ENCODE measurements at places on chromosomes 1 and 21. TPM values are rescaled to one million over a fixed set of nuclear protein-coding genes. Genes with fewer than 3 reads are reported as not detected.

The MFN2 gene
- polyA plus RNA-seq, result 73.1 TPM

GRCh38 chr21:42193131-42193671 lies 25.7 kb upstream of the ABCG1 start:
- no peak for DNase-seq

DNA sequence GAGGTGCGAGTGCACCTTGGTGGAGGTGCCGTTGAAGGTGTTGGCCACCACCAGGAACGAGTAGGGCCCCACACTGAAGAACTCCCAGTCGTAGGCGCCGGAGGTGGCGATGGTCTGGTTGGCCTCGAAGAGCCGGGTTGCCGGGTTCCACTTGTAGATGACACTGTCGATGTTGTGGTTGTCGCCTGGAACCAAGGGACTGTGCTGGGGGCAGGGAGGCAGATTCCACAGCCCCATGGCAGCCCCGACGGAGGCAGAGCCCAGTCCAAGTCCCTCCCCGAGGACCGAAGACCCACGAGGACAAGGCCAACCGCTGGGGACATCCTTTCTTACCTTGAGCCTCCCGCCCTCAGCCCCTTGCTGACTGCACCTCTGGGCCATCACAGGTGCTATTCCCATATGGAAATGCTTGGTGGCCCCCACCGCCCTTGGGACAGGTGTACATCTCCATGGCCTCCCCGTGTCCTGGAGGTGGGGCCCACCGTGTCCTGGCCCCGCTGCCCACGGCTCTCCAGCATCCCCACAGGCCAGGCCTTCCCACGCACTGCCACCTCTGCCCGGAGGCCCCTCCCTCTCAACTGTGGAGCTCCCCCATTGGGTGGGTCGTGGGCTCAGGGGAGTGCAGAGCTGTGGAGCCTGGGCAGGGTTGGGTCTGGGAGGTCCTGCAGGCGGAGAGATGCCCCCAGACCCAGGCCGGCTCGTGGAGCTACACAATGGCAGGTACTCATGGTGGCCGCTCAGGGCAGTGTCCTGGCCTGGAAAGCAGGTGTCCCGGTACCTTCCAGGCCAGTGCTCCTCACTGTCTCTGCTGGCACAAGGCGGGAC lies 17.9 kb downstream of the KRTAP10-1 start:
- DNase-seq, result no peak

The SYPL2 gene
- polyA plus RNA-seq, result 9.3 TPM

DNA sequence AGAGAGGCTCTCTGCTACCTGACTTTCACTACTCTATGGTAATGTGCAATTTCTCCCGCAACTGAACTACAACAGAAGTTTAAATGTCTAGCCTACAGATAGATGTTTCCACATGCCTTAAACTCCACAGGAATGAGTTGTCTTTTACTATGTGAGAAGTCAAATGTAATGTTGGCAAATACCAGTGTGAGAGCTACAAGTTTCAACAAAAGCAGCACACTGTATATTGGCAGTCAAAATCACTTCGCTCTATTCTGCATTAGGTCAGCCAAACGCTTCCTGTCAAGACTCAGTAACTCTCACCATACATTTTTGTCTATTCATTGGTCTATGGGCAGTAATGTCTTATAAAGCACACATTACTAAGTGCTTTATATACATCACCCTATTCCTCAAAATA lies 41.9 kb downstream of the LUZP1 start:
- no peak for DNase-seq

DNA sequence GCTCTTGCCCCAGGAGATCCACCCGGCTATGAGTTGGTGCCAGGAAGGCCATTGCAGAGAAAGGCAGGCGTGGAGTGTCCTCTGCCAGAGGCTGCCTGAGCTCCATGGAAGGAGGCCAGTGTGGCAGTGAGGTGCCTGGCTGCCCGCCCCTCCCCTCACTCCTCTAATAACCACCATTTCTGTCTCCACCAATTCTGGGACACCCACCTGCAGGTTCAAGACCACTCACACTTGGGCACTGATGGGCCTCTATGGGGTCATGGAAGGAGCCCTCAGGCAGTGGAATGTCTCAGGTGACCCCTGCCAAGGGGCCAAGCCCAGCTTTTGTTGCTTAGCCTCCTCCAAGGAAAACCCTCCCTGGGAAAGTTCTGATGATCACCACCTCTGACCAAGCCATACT lies 731.6 kb downstream of the MATN1 start:
- no peak for DNase-seq

DNA sequence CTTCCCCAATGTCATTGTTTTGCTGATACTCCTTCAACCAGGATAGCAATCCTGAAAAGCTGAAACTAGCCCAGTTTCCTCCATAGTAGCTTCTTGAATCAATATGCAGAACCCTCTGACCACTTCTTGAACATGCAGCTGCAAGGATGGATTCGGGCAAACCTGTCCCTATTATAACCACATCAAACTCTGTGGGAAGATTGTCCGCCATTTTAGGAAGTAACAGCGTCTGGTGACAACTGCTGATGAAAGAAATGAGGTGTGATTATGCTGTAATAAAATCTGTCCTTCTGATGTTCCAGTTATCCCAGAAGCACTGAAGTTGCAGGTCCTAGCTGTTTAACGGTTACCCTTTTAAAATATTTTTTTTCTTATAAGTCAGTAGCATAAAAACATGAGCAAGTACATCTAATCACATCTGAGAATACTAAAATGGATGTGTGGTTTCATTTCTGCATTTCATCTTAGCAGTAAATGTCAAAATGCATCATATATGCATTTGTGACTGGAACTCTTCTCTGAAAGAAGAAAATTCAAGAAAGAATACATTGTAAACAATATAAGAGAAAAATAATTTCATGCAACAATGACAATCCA lies 4.5 kb downstream of the CHML start:
- DNase-seq, result no peak

DNA sequence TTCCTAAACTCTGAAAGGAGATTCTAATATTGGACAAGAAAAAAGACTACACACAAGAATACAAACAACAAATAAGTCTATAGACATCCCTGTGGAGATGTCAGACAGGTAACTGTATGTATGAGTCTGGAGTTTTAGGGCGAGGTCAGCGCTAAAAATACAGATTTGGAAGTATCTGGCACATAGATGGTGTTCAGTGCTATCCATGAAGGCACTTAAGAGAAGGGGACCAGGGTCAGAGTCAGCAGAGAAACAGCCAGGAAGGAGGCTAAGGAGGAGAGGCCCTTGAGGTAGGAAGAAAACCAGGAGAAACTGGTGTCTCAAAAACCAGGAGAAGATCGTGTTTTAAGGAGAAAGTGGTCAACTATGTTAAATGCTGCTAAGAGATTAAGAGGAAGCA lies 18.1 kb downstream of the ZMPSTE24 start:
- no peak for DNase-seq

DNA sequence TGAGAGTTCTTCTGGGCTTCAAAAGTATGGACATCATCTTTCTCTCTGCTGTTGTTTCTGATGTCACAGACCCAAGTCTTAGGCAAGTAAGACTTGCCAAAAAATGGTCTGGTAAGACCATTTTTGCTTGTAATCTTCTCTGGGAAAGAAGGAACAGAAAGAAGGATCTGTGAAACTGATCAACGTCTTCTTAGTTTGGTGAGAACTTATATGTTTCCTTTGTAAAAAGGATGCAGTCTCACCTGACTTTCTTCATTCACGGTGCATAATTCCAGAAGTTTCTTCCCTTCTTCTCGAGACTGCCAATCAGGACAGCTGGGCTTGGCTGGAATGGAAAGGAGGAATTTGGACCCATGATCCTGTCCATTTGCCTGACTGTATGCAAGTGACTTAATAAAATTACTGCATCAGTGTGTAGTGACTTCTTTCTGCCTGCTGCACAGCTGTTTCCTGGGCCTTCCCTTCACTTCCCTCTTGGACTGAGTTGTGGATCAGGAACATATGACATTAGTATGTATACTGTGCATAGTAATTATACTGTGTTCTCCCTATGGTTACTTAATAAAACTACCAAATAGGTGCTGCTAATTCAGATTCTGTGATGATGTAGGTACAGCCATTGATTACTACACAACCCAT lies 7.6 kb upstream of the DENND1B start:
- no peak for DNase-seq

DNA sequence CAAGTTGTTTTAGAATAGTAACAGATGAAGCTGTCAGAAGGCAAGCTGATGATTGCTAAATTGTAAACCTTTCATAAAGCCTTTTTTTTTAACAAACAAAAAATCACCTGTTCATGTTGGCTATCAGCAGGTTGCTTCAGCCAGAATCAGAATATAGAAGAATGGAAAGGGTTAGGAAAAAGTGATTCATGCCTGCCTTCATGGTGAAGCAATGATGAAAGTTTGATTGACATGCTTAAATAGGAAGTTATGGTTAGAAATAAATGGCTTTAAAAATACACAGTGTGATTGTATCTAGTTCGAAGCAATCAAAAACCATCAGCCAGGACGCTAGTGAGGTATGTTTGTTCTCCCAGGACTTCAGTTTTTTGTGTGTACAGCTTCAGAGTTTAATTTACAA lies 37.9 kb downstream of the GABPA start:
- DNase-seq, result no peak

The DAB1 gene
- 6.3 TPM for polyA plus RNA-seq

The C4BPA gene
- 0.40 TPM for polyA plus RNA-seq

DNA sequence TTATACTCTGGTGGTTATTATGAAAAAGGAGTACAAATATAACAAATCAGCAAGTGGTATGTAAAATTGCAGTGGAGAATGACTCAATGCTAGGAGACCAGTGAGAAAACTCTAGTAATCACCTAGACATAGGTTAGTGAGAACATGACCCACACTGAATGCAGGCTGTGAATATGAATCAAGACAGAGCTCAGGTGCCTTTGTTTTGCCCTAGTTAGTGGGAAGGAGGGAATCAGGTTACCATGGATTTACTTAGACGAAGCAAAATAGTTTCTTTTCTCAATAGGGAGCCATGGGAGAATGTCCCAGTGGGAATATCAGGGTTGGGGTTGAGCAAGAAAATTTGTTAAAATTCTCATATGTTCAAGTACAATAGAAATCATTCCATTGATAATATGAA lies 10.6 kb upstream of the GCLM start:
- DNase-seq, result no peak

DNA sequence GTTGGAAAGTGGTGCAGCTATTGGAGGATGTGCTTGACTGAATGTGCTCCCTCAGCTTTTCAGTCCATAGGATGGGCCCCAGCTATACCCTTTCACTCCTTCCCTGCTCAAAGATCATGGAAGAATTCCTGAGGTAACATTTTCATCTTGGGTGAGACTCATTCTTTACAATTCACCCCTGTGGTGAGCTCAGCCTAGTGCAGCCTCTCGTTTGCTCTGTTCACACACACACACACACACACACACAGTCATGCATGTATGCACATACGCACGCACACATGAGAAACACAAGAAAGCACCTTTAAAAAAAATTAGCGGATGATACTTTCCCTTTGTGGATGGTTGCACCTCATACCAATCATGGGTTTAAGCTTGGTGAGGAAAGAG lies 25.8 kb downstream of the CCN1 start:
- no peak for DNase-seq

- no peak for DNase-seq
These were observed 17.2 kb downstream of the CNR2 start for GRCh38 chr1:23895993-23896392.

The PLA2G2D gene
- polyA plus RNA-seq, result 0.10 TPM

GRCh38 chr1:186865857-186866256 lies 37.1 kb downstream of the PLA2G4A start:
- DNase-seq, result no peak

- DNase-seq, result no peak
These were observed 12.6 kb downstream of the C1orf162 start for GRCh38 chr1:111486431-111486830.

GRCh38 chr1:187275985-187276575 lies 447.3 kb downstream of the PLA2G4A start:
- DNase-seq, result no peak

- no peak for DNase-seq
These were observed 37.1 kb upstream of the IL12RB2 start for GRCh38 chr1:67270541-67270940.

The KRTCAP2 gene
- polyA plus RNA-seq, result 153 TPM

GRCh38 chr1:173406783-173407230 lies 70.3 kb upstream of the PRDX6 start:
- no peak for DNase-seq

DNA sequence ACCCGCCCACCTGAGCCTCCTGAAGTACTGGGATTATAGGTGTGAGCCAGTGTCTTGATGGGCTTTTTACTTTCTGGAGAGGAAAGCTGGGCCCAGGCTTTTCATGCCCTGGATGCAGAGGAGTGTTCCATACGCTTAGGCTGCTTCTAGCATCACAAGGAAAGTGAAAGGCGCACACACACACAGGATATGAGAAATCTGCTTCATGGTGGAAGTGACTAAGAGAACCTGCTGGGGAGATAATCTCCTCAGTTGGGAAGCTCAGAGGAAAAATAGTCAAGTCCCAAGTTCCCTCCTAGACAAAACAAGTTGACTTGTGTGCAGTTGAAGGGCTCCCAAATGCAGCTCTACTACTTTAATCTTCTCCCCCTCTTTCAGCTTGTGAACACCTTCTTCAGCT lies 2.2 kb downstream of the NUDC start:
- no peak for DNase-seq

DNA sequence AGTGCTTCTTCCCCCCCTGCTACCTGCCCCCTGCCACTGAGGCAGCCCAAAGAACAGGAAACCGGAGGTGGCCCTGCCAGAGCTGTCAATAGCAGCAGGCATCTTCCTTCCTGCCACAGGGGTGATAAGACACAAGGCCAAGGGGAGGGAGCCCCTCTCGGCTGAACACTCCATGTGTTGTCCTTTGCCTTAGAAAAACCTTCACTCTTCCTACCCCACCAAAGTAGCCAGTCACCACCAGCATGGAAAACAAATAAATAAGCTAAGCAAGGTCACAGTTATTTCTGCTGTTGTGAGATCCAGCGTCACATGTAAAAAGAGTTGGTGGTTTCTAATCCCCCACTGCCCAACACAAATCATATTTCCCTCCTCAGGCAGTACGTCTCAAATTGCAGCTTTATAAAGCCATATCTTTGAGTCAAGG lies 104.8 kb upstream of the DPT start:
- no peak for DNase-seq

The PYHIN1 gene
- 0.11 TPM for polyA plus RNA-seq

The MRPL37 gene
- 84.9 TPM for polyA plus RNA-seq

GRCh38 chr21:46002841-46003574 lies 21.4 kb downstream of the COL6A1 start:
- no peak for DNase-seq

- peak; percentile 19 for DNase-seq
These were observed 54.1 kb downstream of the LDLRAD2 start for GRCh38 chr1:21865943-21866706.

- DNase-seq, result no peak
These were observed 1024.8 kb downstream of the PLA2G4A start for GRCh38 chr1:187853505-187853904.
